ENCODE measurements at places on chromosomes 5 and 9. TPM values are rescaled to one million over a fixed set of nuclear protein-coding genes. Genes with fewer than 3 reads are reported as not detected.
A peak's percentile ranks its signal among the peaks of the same experiment; 100 is the strongest.

The FOXD4L3 gene
- total RNA-seq: 0.25 TPM

- DNase-seq: no peak
- H3K4me1 ChIP-seq: peaks cover 22% of the 10 kb centered on the region
- H3K4me3 ChIP-seq: no peak overlapping the region
- no peaks in the 10 kb centered on the region for H3K36me3 ChIP-seq
These were observed 1242.3 kb upstream of the WWC1 start for GRCh38 chr5:167049043-167049663.

GRCh38 chr5:157502143-157502647 is 42.2 kb downstream of the NIPAL4 start:
- H3K4me1 ChIP-seq: peaks cover 6% of the 10 kb centered on the region
- H3K27me3 ChIP-seq: no peaks in the 10 kb centered on the region
- DNase-seq: no peak

DNA sequence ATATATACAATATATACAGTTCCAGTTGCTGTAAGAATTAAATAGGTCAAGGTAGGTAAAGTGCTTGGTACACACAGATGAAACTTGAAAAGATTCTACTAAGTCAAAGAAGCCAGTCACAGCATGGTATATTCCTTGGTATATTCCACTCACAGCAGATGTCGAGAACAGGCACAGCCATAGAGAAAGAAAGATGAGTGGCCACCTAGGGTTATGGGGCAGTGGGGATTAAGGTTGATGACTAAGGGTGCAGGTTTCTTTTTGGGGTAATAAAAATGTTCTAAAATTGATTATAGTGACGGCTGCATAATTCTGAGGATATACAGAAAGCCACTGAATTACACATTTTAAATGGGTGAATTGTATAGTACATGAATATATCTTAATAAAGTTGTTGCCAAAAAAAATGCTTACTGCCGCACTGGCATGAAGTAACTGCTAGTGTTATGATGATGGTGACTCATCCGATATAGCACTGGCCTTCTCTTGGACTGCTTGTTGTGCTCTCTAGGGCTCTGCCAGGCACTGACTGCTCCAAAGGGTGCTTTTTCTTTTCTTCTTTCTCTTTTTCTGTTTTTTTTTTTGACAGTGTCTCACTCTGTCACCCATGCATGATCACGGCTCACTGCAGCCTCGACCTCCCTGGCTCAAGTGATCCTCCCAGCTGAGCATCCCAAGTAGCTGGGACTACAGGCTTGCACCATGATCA is 23.5 kb downstream of the TBC1D2 start:
- no peaks in the 10 kb centered on the region for H3K27me3 ChIP-seq
- no peak overlapping the region for H3K4me3 ChIP-seq
- H3K27ac ChIP-seq: no peak overlapping the region

GRCh38 chr9:32483343-32483742 is 42.7 kb downstream of the RIGI start:
- H3K27me3 ChIP-seq: no peaks in the 10 kb centered on the region
- no peaks in the 10 kb centered on the region for H3K4me1 ChIP-seq
- H3K4me3 ChIP-seq: no peak overlapping the region
- no peak overlapping the region for H3K27ac ChIP-seq
- H3K36me3 ChIP-seq: peaks cover 44% of the 10 kb centered on the region
- DNase-seq: no peak

DNA sequence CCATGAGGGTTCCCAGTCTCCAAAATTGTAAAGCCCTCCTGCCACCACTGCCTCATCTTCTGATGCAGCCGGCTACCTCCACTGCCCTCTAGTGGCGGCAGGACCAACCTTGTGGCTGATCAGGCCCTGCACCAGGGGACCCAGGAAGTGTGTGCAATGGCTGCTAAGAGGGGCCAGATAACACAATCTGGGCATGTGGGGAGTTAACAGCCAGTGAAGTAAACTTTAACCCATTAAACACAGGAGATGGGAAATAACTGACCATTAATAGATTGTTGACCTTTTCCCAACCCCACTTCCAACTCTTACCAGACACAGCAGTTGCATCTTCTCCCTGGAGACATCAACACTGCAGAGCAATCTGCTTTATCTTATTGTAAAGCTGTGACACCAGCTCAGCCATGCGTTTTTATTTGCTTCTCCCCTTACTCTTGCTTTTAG is 63.3 kb downstream of the FREM1 start:
- peaks cover 5% of the 10 kb centered on the region for H3K4me1 ChIP-seq
- no peak overlapping the region for H3K4me3 ChIP-seq
- no peaks in the 10 kb centered on the region for H3K27me3 ChIP-seq

DNA sequence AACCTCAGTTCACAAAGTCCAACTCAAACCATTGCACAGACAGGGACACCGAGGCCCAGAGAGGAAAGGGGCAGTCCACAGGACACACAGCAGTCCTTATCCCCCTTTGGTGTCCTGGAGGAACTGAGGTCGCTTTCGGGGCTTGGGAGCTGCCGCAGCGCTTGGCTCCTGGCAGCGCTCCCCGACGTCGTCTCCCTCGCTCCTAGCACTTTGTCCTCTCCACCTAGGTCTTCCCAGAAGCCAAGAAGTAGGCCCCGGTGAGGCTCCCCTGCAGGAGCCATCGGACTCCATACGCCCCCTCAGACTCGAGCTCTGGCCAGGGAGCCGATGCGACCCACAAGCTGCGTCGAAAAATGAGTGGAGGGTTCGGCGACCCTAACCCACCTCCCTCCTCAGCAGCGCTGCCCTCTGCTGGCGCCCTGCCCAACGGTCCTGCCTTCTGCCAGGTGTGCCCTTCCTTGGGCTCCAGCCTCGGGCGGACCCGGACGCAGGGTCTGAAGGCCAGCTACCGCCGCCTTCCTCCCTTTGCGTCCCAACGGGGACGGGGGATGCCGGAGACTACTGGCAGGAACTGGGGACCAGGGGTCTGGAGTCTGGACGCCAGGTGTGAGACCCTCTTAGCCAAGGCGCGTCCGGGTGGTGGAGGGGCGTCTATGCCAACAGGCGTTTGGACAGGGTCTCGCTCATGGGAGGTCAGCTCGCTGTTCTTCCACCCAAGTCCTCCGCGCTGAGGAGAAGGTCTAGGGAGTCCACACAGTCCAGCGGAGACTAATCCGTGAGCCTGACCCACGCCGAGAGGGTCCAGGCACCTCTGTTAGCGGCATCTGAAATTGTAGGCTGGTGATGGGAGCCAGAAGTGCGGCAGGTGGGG is 2.1 kb upstream of the PRDM12 start:
- peak overlapping the region; percentile 37 for H3K4me3 ChIP-seq
- H3K4me1 ChIP-seq: peaks cover 23% of the 10 kb centered on the region
- no peak overlapping the region for H3K27ac ChIP-seq

- H3K4me1 ChIP-seq: peaks cover 17% of the 10 kb centered on the region
- H3K27me3 ChIP-seq: peaks cover 83% of the 10 kb centered on the region
- no peak for DNase-seq
- peak overlapping the region; percentile 88 for H3K4me3 ChIP-seq
- H3K27ac ChIP-seq: peak overlapping the region; percentile 81
- H3K36me3 ChIP-seq: no peaks in the 10 kb centered on the region
These were observed 41.4 kb upstream of the CLPTM1L start for GRCh38 chr5:1386274-1386717.
